Panc1 (cell line): ENCODE measurements at places on chromosomes 4 and X.

- no peaks in the 10 kb centered on the region for H3K27me3 ChIP-seq
- no peak overlapping the region for H3K27ac ChIP-seq
- H3K36me3 ChIP-seq, result no peaks in the 10 kb centered on the region
- no peak for DNase-seq
- no peaks in the 10 kb centered on the region for H3K4me1 ChIP-seq
These were observed 133.4 kb upstream of the TTC29 start for GRCh38 chr4:147078875-147079658.

- H3K4me1 ChIP-seq, result no peaks in the 10 kb centered on the region
- no peaks in the 10 kb centered on the region for H3K36me3 ChIP-seq
- DNase-seq, result no peak
- H3K27ac ChIP-seq, result no peak overlapping the region
These were observed 89.9 kb downstream of the SLC10A6 start for GRCh38 chr4:86759298-86759697.

- H3K36me3 ChIP-seq, result no peaks in the 10 kb centered on the region
- no peak overlapping the region for H3K4me3 ChIP-seq
- no peaks in the 10 kb centered on the region for H3K27me3 ChIP-seq
These were observed 626.2 kb downstream of the MID1IP1 start for GRCh38 chrX:39427492-39427891.

DNA sequence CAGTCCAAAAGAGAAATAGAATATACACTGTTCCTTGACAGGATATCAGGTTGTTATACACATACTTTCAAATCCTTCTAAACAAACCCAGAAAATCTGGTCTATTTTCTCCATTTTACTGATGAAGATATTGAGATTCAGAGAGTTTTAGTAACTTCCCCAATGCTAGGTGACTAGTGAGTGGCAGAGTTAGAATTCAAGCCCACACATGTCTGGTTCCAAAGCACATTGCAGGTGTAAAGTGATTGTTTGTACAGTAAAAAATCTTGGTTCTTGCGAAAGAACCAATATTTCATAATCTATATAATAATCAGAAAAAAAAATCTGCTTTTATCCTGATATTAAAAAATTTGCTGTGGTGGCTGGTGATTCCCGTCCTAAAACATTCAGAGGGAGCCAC, 39.5 kb upstream of the EMCN start:
- no peaks in the 10 kb centered on the region for H3K36me3 ChIP-seq
- no peak overlapping the region for H3K4me3 ChIP-seq
- DNase-seq, result no peak
- H3K4me1 ChIP-seq, result no peaks in the 10 kb centered on the region
- no peak overlapping the region for H3K27ac ChIP-seq

GRCh38 chrX:149825424-149825823, 43.7 kb downstream of the MAGEA9 start:
- DNase-seq, result no peak
- H3K27ac ChIP-seq, result no peak overlapping the region
- no peaks in the 10 kb centered on the region for H3K36me3 ChIP-seq
- no peak overlapping the region for H3K4me3 ChIP-seq
- H3K4me1 ChIP-seq, result no peaks in the 10 kb centered on the region

GRCh38 chr4:48342606-48342880, 1.2 kb downstream of the SLAIN2 start:
- no peaks in the 10 kb centered on the region; the same call in 1 of the 2 replicates for H3K36me3 ChIP-seq
- no peaks in the 10 kb centered on the region for H3K27me3 ChIP-seq
- H3K4me1 ChIP-seq, result peaks cover 9% of the 10 kb centered on the region; the same call in 1 of the 2 replicates

DNA sequence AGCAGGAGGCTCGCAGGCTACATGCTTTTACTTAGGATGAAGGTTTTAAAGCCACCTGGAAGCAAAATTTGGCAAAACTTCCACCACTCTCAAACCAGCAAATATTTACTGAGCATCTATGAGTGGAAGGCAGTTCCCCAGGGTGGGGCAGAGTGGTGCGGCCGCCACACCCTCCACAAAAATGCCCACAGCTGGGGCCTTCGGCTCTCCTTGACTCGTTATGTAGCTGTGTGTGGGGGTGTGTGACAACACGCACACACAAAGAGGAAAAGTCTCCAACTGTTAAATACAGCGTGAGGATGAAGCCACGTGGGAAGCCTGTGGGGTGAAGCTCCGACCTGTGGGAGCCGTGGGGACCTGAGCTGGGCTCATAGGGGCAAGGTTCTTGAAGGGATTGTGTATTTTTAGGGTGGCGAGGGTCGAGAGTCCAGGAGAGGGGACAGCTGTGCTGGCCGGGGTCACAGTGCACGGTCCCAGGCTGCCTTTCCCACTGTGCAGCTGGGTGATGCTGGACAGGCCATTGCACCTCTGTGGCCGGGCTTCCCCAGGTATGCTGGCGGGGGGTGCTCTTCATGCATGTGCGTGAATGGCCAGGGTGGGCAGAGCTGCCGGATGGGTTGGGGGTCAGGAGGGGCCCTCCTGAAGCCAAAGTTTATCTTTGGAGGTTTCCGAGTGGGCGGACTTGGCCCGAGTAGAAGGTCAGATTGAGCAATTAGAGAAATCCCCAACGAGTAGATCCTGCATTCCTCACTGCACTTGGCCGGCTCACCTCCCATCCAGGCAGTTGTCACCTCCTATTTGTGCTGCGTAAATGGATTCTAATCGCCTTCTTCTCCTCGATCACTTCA, 25.4 kb downstream of the SORCS2 start:
- H3K4me3 ChIP-seq, result no peak overlapping the region
- DNase-seq, result no peak
- H3K4me1 ChIP-seq, result no peaks in the 10 kb centered on the region
- no peaks in the 10 kb centered on the region for H3K36me3 ChIP-seq
- no peaks in the 10 kb centered on the region for H3K27me3 ChIP-seq
